ENCODE measurements at places on chromosomes 16 and 17.

DNA sequence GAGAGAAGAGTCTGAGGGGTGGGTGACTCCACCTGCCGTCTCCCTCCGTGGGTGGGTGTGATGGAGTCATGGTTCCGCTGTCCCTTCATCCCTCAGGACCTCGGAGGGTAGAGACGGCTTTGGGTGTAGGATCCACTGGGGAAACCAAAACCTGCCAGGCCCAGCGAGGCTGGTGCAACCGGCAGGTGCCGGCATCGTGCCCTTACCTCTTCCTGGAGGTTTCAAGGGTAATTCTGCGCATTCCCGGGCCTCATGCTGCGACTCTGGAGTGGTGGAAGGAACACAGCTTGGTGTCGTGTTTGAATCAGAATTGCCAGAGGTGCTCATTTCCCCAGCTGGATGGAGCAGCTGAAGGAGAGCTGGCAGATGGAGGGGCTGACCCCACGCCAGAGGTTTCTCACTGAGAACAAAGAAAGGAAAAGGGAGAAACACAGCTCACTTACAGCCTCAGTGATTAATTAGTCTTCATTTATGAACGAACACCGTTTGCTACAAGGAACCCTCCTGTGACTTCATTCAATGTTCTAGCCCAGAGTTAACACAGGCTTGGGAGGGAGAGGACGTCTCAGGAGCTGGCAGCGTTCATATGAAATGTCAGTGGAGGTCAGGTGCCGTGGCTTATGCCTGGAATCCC lies 16.3 kb upstream of the ATP2A3 start:
- DNase-seq = no peak

GRCh38 chr17:38797828-38798227 lies 1.5 kb downstream of the PIP4K2B start:
- DNase-seq = no peak

DNA sequence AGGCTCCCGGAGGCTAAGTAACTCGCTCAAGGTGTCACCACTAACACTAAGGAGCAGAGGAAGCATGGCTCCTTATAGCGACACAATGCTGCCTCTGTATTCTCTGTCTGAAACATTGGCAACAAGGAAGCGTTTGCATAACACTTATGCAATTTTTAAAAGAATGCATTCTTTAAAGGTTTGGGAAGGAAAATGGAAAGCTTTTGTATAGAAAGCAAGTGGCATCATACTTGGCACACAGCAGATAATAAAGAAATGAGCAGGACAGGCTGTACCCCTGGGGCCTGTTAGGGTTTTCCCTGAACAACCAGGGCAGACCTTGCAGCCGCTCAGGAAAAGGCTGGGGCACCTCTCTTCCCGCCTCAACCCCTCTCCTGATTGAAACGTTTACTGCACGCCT lies 36.9 kb downstream of the PPL start:
- no peak for DNase-seq

DNA sequence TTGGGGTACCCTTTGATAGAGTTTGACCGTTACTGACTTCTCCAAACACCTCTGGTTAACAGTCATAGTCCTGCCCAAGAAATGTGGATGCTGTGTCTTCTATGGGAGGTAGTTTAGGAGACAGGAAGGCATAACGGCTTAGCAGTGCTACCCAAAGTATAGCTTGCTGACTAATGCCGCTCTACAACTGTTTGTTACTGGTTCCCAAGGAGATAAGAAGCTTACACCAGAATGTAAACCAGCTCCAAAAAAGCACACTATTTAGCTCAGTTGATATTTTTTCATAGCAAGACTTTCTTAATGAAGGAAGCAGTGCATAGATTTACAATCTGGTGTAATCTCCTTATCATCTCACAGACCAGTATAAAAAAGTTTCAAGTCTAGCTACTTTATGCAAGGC lies 95.7 kb downstream of the HS3ST3B1 start:
- no peak for DNase-seq

DNA sequence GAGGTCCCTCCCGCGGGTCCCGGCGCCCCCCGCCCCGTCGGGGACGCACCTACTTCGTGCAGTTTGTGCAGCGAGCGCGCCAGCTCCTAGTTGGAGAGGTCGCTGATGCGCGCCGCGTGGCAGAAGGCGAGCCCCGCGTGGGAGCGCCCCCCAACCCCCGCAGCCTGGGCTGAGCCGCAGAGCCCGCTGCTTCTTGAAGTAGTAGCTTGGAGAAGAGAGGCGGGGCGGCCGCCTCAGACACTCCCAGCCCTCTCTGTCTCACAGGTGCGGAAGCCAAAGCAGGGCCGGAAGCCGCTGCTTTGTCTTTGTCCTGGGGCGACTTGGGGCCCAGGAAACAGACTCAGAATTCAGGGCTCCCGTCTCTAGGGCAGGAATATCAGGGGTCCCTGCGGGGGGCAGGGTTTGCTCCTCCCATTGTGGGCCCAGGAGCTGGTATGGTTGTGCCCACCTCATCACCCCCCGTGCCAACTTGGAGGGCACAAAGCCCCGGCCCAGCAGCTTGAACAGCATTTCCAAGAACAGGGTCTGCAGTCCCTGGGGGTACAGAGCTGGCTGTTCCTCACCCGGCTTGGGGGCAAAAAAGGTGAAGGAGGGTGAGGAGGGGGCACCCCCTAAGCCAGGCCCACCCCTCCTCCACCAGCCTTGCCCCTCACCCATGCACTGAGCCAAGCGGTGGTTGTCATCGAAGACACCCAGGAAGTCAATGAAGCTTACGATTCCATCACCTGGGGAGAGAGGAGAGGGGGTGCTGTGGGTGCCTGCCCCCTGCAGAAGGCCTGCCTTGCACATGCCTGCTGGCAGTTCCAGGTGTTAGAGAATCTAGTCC lies 13.5 kb downstream of the SPATA32 start:
- DNase-seq = no peak

- DNase-seq = no peak
Observed at GRCh38 chr17:41586863-41587495, at the start of gene KRT14. TSS of gene KRT14 (minus strand) at chr17:41586895. CDS start at chr17:41586834, 61 bp downstream.

DNA sequence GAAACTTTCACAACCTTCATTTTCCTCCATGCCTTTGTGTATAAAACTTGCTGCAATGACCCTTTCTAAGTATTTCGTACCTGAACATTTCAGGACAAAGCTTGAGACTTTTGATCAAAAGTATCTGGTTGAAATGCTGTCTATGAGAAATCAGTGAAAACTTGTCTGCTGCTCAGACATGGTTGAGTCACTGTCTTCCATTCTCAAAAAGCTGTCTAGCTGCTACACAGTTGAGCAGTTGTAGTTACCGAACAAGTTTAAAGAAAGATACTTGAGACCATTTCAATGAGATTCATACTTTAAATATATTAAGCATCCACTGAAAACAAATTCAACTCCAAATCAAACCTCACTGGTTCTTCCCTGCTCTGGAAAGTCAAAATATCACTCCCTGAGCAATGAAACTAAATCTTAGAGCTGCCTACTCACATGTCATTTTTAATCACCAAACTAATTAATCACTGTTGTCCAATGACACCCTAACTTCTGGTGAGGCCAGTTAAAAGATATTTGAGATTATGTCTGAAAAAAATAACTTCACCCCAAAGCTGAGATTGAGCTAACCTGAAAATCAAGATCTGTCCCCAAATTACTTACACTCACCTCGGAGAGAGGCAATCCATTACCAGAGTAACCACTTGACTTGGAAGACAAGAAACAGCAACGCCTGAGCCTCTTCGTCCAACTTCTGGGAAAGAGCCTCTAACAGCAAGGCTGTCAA lies 488 bp downstream of the TMEM100 start:
- DNase-seq = no peak

DNA sequence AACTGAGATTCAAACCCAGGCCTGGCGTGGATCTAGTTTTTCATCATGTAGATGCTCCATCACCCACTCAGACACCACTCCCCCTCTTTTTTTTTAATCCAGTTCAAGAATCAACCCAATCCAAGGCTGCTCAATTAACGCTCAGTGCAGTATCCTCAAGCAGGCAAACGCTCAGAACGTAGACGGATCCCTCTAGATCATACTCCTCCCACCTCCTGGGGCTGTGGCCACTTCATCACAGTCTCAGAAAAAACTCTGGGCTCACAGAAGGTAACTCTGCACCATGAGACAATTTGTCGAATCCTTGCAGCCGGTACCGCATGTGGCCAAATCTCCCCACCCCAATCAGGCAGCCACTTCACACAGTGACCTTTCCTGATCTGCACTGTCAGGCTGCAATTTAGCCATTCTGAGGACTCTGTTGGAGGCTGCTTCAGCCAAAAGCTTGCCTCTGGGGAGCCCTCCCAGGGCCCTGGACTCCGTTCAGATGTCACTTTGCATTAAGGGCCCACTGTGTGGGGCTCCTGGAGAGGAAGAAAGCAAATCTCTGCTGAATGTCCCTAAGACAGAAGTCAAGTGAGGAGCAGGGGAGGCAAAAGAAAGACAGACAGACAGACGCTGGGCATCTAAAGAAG lies 183.5 kb downstream of the XYLT1 start:
- DNase-seq = no peak

DNA sequence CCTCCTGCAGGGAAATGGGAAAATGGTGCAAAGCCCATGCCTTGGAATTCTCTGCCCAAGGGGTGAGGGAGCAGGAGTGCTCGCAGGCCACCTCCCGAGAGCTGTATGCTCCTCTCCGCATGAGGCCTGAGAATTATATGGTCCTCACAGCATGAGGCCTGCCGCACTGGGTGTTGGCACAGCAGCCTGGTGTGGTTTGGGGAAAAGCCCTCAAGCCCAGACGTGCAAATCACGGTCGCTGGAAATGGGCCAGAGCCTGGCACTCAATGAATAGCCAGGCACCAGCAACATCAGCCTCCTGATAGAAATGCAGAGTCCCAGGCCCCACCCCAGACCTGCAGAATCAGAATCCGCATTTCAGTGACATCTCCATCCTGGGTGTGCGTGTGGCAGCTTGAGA lies 156.4 kb upstream of the FOXF1 start:
- no peak for DNase-seq

DNA sequence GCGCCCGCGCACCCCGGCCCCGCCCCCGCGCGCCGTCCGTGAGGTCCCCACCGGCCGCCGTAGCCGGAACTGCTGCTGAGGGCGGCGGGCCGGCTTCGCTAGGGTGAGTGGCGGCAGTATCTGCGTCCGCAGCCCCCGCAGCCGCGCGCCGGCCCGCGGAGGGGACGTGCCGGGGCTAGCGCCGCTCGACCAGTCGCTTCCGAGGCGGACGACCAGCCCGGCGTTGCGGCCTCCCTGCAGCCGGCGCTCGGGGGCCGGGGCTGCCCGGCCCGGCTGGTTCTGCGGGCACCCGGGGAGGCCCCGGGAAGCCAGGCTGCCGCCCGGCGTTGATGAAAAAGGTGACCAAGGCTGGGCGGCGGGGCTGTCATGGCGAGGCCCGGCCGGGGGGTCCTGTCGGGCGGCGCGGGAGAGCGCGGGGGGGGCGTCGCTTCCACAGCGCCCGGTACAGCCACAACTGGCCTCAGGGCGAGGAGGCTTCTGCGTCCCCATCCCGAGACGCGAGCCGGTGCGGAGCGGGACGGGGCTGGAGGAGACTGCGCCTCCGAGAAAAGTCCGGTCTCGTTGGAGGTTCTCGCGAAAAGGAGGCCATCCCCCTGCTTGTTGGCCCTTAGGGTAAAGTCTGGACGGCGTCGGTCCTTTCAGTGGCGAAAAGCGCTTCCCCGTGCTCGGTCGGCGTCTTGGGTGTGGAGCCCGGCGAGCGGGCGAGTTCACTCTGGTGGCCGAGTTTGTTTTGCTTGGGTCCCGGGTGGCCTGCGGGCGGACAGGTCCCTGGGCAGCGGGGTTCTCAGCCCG lies at the start of gene CRAMP1:
Gene CRAMP1 (plus strand): TSS at position 41 of the 792 bp plus-strand sequence. CDS start 2,280 bp downstream, outside the sequence.
- DNase-seq = no peak
